CD4-positive, alpha-beta memory T cell (primary cell): ENCODE measurements at places on chromosomes 7 and 10. TPM values are rescaled to one million over a fixed set of nuclear protein-coding genes. Genes with fewer than 3 reads are reported as not detected.

GRCh38 chr10:114431414-114432135, 27.3 kb upstream of the AFAP1L2 start:
- DNase-seq, result no peak
- no peaks in the 10 kb centered on the region for H3K27me3 ChIP-seq
- no peak overlapping the region for H3K4me3 ChIP-seq
- H3K36me3 ChIP-seq, result peaks cover 22% of the 10 kb centered on the region
- no peaks in the 10 kb centered on the region for H3K4me1 ChIP-seq

DNA sequence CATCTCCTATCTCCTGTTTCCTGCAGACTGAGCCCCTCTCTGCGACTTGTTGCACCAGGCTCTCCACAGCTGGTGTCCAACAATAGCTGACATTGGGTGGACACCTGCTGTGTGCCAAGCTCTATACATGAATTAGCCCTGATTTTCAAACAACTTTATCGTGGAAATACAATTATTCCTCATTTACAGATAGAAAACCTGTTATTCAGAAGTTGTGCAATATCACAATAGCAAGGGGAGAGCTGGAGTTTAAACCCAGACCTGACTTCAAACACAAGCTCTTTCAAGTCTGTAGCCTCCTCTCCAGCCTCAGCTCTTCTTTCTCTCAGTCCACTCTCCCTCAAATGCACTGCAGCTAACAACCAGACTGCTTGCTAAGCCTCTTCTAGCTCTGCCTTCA, 168.8 kb downstream of the HECW1 start:
- no peaks in the 10 kb centered on the region for H3K27me3 ChIP-seq
- DNase-seq, result no peak
- H3K36me3 ChIP-seq, result no peaks in the 10 kb centered on the region
- H3K4me1 ChIP-seq, result no peaks in the 10 kb centered on the region

GRCh38 chr10:100766693-100767421, 21.5 kb downstream of the PAX2 start:
- no peak for DNase-seq
- H3K27ac ChIP-seq, result no peak overlapping the region
- H3K4me3 ChIP-seq, result no peak overlapping the region
- H3K4me1 ChIP-seq, result no peaks in the 10 kb centered on the region
- H3K36me3 ChIP-seq, result no peaks in the 10 kb centered on the region

DNA sequence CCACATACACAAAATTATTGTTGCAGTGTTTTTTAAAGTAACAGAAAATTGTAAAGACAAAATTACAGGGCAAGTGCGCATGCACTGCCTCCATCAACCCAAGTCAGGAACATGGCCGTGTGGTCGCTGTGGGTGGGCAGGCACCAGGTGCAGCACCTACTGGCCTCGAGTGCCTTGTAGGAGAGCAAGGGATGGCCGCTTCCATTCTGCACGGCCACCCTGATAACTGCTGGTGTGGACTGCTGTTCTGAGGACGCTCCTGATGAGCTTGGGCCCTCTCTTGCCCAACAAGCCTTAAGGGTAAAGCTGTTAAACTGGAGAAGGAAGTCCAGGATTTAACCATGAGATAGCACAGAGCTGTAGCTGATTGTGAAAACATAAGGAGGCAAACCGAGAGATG, 124.6 kb upstream of the PPP1R9A start:
- no peak for DNase-seq
- H3K36me3 ChIP-seq, result no peaks in the 10 kb centered on the region
- H3K27ac ChIP-seq, result no peak overlapping the region
- no peaks in the 10 kb centered on the region for H3K4me1 ChIP-seq

- H3K4me3 ChIP-seq, result peak overlapping the region; percentile 32
- H3K4me1 ChIP-seq, result peaks cover 88% of the 10 kb centered on the region
- H3K36me3 ChIP-seq, result no peaks in the 10 kb centered on the region
- peak overlapping the region; percentile 21 for H3K27ac ChIP-seq
- DNase-seq, result no peak
Observed at GRCh38 chr10:6045878-6046772, 16.0 kb downstream of the IL2RA start.

DNA sequence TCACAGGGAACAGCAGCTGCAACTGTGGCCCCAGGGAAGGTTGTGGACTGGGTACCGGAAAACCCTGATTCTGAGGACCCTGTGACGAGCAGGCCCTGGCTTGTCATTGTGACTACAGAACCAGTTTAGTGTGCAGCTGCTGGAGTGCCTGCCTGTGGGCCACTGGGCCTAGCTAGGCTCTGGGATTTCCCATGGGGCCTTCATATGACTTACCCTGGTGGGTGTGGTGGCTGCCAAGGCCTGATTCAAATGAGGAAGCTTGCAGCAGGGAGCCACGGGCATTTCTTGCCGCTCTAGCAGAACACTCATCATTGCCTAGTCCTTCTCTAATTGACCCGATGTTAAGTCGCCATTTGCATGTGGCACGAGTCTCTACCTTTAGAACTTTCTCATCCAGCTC, 14.7 kb upstream of the CAMK2G start:
- no peak overlapping the region for H3K4me3 ChIP-seq
- H3K36me3 ChIP-seq, result no peaks in the 10 kb centered on the region
- H3K27ac ChIP-seq, result no peak overlapping the region
- no peaks in the 10 kb centered on the region for H3K27me3 ChIP-seq

GRCh38 chr7:54813398-54813797, 54.4 kb upstream of the SEC61G start:
- no peaks in the 10 kb centered on the region for H3K27me3 ChIP-seq
- no peak for DNase-seq
- no peaks in the 10 kb centered on the region for H3K4me1 ChIP-seq
- H3K36me3 ChIP-seq, result no peaks in the 10 kb centered on the region
- H3K27ac ChIP-seq, result no peak overlapping the region
- H3K4me3 ChIP-seq, result no peak overlapping the region

DNA sequence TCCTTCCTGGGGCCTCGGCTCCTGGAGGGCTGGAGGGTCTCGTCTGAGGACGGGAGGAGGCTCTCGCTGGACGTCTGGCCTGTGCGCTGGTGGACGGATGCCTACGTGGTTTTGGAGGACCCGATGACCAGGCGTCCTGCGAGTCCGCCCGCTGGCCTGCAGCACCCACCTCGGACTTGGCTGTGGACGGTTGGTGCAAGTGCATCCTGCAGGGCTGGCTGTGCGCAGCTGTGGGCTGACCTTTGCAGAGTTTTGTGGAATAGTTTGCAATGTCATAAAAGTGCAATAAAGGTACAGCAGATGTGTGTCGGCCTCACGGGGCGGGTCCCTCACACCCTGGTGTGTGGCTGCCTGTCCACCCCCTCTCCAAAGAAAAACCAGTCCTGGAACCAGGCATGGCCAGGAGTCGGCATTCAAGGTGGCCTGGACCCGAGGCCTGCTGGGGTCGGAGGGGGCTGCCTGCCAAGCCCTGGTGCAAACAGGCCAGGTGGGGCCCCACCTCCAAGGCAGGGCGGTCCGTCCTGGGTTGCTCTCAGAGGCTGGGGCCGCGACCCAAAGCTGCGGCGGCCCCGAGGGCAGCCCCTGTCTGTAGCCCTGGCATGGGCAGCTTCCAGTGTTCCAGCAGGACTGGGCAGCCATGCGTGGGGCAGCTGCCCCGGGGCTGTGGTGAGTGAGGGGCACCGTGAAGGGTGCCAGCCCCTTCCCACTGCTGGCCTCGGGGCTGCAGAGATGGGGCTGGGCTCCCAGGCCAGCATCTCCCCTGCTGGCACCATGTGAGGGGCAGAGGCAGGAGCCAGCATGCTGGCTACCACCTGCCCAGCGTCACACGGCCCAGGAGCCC, 29.3 kb upstream of the FOXL3 start:
- no peak overlapping the region for H3K27ac ChIP-seq
- no peaks in the 10 kb centered on the region for H3K4me1 ChIP-seq
- no peaks in the 10 kb centered on the region for H3K27me3 ChIP-seq
- DNase-seq, result no peak

DNA sequence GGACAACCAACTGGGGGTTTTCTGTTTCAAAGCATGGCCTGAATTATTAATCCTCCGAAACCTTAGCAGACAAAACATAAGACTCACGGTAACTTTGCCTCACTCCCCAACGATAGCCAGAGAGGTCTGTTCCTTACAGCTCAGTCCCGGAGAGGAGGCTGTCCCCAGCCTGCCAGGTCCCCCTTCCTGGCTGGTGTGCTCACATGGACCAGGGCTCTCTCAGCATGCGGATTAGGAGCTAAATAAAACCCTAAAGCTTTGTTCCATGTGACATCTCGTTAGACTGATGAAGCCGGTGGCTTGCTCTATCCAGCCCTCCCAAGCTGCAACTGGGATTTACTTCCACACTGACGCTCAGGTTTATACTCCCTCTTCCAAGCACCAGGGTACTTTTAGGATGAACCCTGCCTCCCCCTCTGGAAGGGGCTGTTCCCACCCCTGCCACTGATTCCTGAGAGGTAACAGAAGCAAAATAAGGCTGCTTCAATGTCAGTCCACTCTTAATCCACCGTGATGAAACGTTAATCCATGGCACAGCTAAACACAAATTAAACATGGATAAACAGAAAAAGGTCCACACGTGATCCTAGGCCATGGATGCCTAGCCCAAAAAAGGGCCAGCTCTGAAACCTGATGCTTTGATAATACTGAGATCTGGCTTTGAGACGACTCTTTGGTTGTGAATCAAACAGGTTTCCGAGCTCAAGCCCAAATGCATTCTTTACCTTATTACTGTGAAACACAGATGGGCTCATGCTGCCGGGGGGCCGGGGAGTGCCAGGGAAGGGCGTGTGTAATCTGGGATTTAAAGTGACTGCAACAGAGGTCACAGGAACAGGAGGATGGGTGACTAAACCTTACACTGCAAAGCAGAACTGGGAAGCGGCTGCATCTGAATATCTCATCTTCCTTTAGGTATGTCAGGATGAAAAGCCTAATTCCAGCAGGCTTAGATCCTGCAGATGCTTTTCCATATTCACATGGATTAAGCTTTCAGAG, 86.2 kb downstream of the ZRANB1 start:
- no peak overlapping the region for H3K4me3 ChIP-seq
- H3K36me3 ChIP-seq, result no peaks in the 10 kb centered on the region
- H3K27me3 ChIP-seq, result no peaks in the 10 kb centered on the region

- H3K27ac ChIP-seq, result no peak overlapping the region
- H3K4me3 ChIP-seq, result no peak overlapping the region
- H3K4me1 ChIP-seq, result no peaks in the 10 kb centered on the region
- no peaks in the 10 kb centered on the region for H3K36me3 ChIP-seq
- H3K27me3 ChIP-seq, result no peaks in the 10 kb centered on the region
Observed at GRCh38 chr7:134593530-134594392, 44.9 kb downstream of the AKR1B15 start.

DNA sequence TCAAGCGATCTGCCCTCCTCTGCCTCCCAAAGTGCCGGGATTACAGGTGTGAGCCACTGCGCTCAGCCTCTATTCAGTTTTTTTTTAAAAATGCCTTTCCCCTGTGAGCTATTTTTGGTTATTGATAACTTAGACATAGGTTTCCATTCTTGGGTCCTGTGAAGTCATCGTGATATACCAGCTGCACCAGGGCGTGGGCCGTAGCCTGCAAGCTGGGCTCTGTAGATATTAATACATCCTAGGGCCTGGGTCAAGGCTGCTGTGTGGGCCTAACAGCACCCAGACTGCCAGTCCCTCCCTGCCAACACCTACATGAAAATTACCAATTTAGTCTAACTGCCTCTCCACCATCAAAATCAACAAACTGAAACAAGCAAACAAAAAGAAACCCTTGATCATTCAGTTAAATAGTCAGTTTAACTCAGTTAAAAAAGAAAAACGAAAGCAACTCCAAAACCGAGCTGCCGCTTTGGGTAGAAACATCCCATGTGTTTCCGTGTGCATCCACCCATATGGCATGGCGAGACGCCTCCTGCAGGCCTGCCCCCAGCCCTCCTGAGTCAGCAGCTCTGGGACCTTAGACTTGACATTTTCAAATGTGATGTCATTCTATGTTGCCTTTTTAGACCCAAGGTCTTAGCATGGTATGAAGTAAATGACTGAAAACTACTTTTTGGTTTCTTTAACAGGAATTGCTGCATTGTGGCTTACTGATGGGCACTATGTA, 330.2 kb downstream of the GLRX3 start:
- no peaks in the 10 kb centered on the region for H3K27me3 ChIP-seq
- no peak overlapping the region for H3K27ac ChIP-seq
- DNase-seq, result no peak
- H3K4me1 ChIP-seq, result no peaks in the 10 kb centered on the region
- no peak overlapping the region for H3K4me3 ChIP-seq
- no peaks in the 10 kb centered on the region for H3K36me3 ChIP-seq

DNA sequence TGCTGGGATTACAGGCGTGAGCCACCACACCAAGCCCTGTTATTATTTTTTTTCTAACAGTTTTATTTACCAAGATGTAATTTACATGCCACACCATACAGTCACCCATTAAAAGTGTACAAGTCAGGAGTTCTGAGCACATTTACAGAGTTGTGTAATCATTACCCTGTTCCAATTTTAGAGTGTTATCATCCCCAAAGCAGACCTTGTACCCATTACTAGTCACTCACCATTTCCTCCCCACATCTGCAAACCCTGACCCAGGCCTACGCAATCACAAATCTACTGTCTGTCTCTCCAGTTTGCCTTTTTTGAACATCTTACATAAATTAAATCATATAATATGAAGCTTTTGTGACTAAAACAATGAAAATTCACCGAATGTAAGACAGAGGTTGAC, 402.9 kb upstream of the FOXK1 start:
- H3K36me3 ChIP-seq, result no peaks in the 10 kb centered on the region
- H3K27ac ChIP-seq, result no peak overlapping the region
- no peaks in the 10 kb centered on the region for H3K27me3 ChIP-seq
- no peak for DNase-seq

- no peak overlapping the region for H3K4me3 ChIP-seq
- H3K27ac ChIP-seq, result no peak overlapping the region
- H3K36me3 ChIP-seq, result no peaks in the 10 kb centered on the region
Observed at GRCh38 chr7:143510854-143511592, 33.4 kb downstream of the TAS2R41 start.

DNA sequence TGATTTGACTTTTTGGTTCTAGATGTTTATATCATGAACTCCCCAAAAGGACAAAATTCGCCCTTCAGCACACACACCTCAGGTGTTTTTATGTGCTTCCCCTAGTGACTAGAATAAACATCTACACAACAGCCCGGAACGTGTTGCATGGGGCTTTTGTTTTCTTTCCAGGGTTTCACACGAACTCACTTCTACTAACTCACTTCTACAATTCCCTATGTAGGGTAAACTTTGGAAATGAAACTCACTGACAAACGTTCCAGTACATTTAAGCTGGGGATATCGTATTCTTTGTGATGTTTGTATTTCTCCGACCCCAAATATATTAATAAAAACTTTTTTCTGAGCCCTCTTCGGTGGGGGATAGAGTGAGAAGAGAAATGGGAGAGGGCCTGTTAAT, 1.4 kb downstream of the TRA2A start:
- peaks cover 56% of the 10 kb centered on the region for H3K4me1 ChIP-seq
- peak overlapping the region; percentile 96 for H3K27ac ChIP-seq
- DNase-seq, result peak; percentile 74

The CPXM2 gene
- not detected for total RNA-seq

The VAX1 gene
- total RNA-seq, result not detected

The SMO gene
- not detected for total RNA-seq

The UPK3B gene
- 3.3 TPM for total RNA-seq

The CLDN3 gene
- not detected for total RNA-seq

The UCMA gene
- total RNA-seq, result not detected

The PRSS37 gene
- not detected for total RNA-seq

The C10orf143 gene
- 9.2 TPM for total RNA-seq

The ACTR3C gene
- 13.0 TPM for total RNA-seq

The HECTD2 gene
- total RNA-seq, result 2.7 TPM
